ENCODE measurements at places on chromosomes 6 and 20.

DNA sequence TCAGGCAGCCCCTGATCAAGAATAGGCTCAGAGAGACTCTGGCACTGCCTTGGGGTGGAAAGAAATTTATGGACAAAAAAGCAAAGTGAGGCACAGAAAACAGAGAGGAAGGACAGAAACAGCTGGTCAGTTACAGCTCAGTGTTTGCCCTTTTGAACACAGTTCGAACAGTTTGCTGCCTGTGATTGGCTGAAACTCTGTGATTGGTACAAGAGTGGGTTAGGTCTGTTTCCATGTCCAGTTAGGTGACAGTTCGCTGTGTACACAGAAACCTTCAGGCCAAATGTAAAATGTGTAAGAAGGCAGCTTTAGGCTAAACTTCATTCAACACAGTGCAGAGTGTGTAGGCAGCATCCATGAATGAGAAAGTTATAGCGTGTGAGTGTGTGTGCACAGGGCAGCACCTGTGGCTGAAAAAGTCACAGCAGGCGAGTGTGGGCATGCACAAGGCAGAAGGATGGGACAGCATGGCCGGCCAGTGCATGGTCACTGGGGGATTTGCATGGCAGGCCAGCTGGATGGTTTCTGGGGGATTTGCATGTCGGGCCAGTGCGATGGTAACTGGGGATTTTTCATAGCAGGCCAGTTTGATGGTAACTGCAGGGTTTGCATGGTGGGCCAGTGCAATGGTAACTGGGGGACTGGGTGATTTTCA, 75.4 kb upstream of the FRMD1 start:
- DNase-seq, result no peak

DNA sequence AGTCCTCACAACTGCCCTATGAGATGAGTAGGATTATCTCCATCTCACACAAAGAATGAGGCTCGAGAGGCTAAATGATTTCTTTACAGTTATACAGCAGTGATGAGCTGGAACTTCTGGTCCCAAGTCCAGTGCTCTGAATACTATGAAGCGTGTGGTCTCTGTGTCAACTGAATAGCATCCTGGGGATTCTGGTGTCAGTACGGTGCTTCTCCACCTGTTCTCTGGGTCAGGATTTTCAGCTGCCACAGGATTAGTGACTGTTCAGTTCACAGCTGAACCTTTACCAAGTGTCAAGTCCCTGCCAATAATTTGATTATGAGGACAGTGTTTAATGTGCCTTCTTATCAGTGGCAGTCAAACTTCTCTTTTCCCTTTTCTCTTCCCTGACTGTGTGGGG, 5.2 kb upstream of the MAFB start:
- no peak for DNase-seq

GRCh38 chr20:14197097-14197496, 140.3 kb downstream of the FLRT3 start:
- DNase-seq, result no peak

GRCh38 chr6:56807326-56807988, 147.4 kb upstream of the BEND6 start:
- no peak for DNase-seq

- no peak for DNase-seq
These were observed 228.5 kb downstream of the SLC24A3 start for GRCh38 chr20:19440660-19441527.

DNA sequence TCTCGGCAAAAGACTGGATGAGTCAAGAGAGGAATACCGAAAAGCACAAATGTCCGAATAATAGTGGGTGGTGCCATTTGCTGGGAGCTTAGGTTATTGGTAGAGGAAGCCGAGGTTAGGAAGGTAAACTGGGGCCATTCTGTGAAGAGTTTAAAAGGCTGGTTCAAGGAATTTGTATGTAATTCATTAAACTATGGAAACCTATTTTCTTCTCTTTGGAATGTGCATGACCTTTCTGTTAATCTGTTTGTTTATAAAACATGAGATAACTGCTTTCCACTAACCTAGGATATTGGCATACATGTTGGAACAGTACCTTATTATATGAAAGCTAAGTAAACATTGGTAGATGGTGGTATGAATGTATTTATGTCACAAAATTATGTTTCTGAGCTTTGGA, 71.8 kb downstream of the LCA5 start:
- no peak for DNase-seq

- DNase-seq, result no peak
These were observed 223.9 kb upstream of the TAB2 start for GRCh38 chr6:149093643-149094042.

DNA sequence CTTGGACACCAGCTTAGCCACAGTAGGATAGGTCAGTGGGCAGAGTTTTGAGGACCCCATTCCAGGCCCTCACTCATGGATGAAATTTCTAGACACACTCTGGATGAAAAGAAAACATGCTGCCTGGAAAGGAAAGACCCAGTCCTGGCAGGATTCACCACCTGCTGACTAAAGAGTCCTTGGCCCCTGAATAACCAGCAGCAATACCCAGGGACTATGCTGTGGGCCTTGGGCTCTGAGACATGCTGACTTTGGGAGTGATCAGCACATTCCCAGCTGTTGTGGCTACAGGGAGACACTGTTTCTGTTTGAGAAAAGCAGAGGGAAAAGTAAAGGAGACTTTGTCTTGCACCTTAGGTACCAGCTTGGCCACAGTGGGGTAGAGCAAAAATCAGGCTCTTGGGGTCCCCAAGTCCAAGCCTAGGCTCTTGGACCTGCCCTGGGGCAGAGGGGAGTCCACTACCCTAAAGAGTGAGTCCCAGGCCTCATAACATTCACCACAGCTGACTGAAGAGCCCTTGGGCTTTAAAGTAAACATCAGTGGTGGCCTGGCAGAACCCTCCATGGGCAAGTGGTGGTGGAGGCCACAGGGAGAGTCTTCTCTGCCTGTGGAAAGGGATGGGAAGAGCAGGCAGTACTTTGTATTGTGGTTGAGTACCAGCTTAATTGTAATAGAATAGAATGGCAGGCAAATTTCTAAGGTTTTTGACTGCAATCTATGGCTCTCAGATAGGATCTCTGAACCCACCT, 516.8 kb downstream of the BCKDHB start:
- DNase-seq, result no peak

DNA sequence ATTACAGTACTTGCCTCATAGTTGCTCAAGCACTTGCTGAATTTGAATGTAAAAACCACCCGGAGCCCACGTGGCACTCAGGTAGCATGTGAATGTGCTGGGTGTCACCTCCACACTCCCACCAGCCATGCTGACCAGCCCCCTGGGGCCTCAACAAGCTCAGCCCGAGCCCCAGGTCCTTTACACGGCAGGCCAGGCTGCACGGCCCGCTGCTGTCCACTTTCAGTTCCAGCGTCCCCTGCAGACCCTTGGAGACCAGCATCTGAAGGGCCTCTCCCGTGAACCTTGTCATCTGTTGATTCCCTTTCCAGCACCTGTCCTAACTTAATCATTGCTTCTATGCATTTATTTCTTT, 33.3 kb upstream of the ZBP1 start:
- DNase-seq, result no peak

- DNase-seq, result no peak
These were observed 16.9 kb downstream of the FUT9 start for GRCh38 chr6:96032661-96033060.

DNA sequence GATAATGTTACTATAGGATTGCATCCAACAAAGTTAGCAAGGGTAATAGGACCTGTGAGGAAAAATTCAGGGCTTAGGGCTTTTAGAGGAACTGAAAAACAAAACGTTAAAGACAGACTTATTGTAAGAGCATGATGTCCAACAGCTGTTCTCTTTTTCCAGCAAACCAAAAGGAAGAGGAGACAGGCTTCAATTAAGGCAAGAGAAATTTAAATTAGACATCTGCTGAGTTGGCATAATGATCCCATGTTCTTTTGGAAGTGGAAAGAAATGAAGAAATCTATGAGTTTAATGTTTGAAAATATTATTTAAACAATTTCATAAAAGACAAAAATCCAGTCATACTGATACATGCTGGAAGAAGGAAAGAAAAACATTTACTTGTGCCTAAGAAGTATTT, 95.7 kb upstream of the HMGCLL1 start:
- DNase-seq, result no peak

DNA sequence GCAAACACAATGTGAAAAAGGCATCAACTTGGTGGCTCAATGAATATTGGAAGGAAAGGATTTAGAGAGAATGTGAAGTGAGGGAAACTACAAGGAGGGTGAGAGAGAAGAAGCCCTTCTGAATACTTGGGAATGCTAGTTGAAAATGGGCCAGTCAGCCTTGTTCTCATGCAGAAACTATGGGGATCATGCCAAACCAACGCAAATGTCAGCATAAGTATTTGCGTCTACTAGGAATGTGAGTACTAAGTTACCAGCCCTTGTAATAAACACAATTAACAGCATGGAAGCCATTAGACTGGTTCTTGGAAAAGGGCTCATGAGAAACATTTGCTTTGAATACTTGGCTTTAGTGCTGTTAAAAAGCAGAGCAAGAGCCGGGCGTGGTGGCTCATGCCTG, 54.9 kb upstream of the AIG1 start:
- DNase-seq, result no peak

GRCh38 chr20:63592661-63593060, 18.6 kb upstream of the HELZ2 start:
- no peak for DNase-seq

DNA sequence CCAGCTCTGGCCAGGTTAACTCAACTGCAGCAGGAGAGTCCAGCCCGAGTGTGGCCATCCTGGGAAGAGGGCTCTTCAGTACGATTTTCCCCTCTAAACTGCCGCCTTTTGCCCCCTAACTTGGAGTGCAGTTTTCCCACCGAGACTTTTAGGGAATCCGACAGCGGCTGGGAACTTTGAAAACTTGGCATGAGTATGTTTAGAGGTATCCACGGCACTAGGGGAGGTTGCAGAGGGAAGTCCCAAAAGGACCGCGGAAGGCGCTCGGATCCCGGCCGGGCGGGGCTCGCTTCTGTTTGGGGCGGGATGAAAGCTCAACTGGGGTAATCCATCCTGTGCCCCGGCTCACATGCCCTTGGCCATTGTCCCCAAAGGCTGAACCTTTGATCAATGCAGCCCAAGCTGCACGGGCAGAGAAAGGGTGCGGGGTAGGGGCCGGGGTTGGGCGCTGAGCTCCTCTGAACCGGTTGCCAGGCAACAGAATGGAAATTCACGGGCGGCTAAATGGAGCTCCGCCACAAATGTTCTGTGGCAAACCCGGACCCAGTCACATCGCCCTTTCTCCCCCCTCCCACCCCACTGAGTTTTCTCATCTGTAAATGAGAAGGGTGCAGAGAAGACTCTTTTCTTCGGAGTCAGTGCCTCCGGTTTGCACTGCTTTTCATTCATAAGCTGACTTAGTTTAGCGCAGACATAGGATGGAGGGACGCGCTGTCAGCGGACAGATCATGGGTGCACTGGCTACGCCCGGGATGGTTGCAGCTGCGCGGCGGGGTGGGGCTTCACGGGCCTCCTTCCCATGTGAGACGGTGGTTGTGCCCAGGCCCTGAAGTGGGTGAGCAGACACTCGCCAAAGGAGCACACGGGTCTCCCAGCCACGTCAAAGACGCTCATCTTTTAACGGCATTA, 2.3 kb downstream of the BMP6 start:
- peak; percentile 11 for DNase-seq

GRCh38 chr6:139303185-139303584, 11.4 kb upstream of the TXLNB start:
- DNase-seq, result no peak

DNA sequence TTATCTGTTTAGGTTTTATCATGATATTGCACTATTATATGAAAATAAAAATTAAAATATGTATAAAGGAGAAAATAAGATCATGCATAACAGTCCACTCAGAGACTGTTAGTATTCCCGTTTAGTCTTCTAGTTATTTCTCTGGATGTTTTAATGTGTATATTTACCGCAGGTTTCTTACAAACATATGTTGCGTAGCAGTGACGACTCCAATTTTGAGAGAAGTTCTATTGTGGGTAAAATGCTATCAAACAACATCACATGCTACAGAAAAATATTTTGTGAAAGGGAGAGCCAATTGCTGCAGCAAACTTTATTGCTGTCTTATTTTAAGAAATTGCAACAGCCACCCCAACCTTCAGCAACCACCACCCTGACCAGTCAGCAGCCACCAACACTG, 72.4 kb upstream of the NXT1 start:
- DNase-seq, result peak; percentile 25

DNA sequence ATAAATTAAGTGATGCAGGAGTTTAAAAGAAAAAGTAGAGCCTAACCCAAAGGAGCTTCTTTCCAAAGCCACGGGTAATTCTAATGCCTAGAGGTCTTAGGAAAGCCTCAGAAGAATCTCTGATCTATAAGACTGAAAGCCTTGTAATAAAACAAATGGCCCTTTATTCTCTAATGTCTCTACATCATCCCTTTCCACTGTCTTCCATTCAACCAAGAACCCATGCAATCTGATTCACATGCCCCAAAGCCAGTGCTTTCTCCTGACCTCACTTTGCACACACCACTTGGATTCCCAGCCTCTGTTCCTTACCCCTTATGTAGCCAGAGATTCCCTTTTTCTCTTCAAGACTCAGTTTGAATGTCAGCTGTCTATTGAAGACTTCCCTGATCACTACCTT, 252.9 kb upstream of the NRSN1 start:
- no peak for DNase-seq

DNA sequence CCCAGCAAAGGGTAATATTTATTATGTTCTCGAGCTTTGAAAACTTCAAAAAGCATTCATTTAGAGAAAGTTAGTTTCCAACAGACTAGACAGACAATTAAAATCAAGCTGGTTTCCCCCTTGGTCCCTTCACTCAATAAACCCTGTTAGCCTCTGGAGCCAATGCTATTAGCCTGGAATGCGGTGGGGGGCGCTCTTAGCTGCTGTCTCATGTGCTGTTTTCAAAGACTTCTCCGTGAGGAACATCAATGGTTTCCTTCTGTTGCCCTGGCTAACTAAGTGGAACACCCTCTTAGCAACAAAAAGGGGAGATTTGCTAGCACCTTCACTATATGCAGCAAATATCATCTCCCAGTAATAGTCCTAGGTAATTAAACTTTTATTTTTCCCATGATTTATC, 86.4 kb downstream of the LY86 start:
- DNase-seq, result peak; percentile 45

GRCh38 chr20:58524814-58525213, 9.6 kb upstream of the APCDD1L start:
- DNase-seq, result no peak

DNA sequence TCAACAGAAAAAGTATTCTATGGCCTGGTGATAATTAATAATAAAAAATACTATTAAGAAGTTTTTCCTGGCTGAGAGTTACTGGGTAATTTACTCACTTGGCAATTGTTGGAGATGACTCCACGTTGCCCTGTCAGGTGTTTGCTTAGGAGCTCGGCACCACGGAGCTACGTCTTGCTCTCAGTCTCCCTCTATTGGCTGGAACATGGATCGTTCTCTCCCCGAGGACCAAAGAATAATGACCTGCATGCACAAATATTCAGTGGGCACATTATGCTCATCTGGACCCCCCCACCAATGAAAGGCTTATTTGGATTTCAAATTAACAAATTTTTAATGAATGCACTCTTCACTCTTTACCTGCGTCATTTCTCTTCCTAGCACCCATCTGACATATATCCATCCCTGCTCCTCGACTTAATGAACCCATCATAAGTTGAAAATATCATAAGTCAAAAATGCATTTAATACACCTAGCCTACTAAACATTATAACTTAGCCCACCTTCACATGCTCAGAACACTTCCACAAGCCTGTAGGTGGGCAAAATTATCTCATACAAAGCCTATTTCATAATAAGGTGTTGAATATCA, 71.0 kb upstream of the CD83 start:
- DNase-seq, result peak; percentile 63

Measured in NB4 (cell line).